ENCODE measurements at places on chromosomes 12 and 14.

DNA sequence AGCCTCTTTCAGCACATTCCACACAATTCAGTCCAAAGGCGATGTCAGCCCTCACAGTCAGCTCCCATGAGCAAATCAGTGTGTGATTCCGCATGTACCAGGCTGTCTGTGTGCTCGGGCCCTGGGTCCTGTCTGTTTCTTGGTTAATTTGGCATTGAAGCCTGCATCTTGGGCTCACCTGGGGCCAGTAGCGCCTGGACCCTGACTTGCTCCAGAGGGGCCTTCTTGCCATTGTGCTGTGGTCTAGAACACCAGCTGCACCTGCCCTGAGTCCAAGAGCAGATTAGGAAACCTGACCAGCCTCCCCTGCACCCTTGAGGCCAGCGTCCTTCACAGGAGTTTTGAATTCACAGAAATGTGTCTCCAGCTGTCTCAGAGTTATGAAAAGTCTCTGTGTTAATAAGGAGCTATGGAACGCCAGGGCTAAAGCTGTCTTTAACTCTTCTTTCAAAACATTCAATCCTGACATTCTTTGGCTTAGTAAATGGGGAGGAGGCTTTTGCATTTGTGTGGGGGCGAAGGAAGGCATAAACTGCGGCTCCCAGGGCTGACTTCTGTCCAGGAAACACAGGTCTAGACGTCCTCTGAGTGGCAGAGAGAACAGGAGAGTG lies 102.2 kb downstream of the ARF6 start:
- DNase-seq: no peak

DNA sequence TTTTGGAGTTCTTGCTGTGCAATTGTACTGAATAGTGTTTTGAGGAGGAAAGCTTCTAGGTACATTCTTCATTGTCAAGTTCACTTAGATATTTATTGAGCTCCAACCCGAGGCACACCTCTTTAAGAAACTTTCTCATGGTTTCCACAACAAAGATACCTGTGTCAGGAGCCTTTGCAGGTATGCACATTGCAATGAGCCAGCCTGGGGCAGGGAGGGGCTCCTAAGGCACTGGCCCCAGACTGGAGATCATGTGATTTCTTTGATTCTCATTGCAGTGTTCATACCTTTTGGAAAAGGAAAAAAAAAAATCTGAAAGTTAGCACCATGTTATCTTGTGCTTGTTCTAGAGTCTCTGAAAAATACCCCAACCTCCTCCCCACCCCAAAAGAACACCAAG lies 80.3 kb downstream of the PRMT8 start:
- DNase-seq: no peak

GRCh38 chr12:24379433-24379832 lies 430.0 kb upstream of the SOX5 start:
- no peak for DNase-seq

DNA sequence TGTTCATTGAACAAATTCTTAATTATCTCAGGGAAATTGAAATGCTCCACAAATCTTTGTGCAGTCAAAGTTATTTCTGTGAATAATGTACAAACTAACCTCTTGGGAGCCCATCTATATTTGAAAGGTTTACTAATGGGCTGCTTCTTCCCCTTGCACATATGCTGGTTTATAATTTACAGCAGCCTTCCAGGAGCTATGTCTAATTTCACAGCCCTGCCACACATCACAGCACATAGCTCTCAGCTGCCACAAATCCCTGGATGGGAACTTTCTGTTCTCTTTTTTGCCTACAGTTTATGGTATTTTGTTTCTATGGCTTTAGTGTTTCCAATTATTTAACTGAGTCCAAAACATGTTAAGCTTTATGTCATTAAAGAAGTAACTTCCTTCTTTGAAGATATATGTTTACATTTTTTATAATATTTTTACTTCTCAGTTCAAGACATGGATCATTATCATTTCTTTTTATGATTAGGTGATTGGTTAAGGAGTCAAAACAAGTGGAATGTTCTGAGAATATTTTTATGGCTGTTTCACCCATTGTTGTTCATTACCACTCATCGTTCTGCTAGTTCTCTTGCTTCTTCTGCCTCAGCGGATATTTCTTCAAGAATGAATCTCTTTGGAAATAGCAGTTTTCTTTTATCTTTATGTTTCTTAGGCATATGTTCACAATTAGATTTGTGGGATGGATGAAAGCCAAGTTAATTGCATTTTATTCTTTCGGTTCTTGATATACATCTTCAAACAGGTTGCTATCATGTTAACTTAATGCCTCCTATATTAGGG lies 475.6 kb upstream of the MIS18BP1 start:
- no peak for DNase-seq

DNA sequence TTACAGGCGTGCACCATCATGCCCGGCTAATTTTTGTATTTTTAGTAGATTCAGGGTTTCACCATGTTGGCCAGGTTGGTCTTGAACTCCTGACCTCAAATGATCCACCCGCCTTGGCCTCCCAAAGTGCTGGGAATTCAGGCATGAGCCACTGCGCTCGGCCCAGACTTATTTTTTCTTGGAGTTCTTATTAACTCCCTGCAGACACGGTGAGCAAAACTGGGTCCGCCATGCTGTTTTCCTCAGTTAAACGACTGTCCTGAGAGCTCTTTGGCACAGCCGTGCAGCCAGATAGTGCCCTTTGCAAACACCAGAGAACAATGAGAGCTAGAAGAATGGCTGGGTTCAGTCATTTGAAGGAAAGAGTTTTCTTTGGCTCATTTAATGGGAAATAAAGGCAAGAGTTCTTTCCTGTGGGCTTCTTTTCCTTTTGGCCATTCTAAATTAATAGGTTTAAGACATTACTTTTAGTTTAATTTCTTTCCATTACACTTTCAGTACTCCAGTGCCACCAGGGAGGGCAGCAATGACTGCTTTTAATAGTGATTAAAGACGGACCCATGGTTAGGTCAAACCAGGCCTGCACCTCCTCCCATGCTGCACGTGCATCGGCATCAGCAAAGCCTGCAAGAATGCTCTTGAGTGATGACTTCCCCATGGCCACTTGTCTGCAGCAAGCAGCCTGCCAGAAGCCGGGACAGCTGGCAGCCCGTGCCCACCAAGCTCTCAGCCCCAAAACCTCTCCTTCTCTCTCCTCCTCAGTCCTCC lies 60.7 kb downstream of the VCPKMT start:
- no peak for DNase-seq

- DNase-seq: no peak
Measured at GRCh38 chr12:116161588-116161987, 115.9 kb downstream of the MED13L start.

DNA sequence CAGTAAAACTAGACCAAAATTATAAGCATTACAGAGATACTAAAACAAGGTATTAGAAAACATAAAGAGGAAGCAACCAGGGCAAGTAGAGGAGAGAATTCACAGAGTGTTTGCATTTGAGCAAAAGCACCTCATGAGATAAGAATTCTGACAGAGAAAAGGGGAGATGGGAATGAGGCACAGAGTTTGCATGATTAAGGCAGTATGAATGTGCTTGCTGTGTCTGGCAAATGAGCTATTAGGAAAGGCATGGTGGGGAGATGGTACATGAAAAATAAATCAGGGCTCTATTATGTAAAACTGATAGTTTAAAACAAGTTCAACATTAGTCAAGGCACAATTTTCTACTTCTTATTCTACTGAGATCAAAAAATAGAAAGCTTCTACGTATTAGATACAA lies 23.1 kb downstream of the GARIN6 start:
- no peak for DNase-seq

DNA sequence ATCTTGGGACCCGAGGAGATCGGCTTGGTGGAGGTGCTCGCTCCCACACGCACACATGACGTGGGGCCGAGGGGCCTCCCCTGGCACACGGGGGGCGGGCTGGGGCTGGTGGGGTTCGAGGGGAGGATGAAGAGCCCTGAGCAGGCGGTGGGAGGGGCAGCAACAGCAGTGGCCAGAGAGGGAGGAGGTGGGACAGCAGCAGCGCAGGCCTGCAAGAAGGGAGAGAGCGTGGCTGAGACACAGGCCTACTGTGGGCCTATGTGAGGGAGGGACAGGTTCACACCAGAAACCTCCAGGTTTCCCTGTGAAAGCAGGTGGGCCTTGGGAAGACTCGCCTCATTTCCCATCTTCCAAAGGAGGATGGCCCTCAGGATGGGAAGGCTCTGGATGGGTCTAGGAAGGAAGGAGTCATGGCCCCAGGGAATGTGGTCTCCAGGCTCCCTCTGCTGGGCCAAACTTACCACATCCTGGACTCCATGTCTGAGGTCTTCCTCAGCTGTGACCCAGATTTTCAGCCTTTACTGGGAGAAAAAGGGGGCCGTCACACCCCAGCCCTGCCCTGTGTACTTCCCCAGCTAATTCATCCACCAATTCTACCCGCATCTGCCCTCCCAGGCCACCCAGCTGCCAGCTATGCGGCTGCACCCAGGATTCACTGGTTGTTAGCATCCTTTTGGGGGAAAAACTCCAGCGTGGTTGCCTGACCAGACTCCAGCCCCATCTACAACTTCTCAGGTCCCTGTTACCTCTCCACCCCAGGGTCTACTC lies 2.8 kb downstream of the PIANP start:
- DNase-seq: peak; percentile 75

- DNase-seq: no peak
Measured at GRCh38 chr14:75469164-75469563, 41.3 kb downstream of the JDP2 start.

DNA sequence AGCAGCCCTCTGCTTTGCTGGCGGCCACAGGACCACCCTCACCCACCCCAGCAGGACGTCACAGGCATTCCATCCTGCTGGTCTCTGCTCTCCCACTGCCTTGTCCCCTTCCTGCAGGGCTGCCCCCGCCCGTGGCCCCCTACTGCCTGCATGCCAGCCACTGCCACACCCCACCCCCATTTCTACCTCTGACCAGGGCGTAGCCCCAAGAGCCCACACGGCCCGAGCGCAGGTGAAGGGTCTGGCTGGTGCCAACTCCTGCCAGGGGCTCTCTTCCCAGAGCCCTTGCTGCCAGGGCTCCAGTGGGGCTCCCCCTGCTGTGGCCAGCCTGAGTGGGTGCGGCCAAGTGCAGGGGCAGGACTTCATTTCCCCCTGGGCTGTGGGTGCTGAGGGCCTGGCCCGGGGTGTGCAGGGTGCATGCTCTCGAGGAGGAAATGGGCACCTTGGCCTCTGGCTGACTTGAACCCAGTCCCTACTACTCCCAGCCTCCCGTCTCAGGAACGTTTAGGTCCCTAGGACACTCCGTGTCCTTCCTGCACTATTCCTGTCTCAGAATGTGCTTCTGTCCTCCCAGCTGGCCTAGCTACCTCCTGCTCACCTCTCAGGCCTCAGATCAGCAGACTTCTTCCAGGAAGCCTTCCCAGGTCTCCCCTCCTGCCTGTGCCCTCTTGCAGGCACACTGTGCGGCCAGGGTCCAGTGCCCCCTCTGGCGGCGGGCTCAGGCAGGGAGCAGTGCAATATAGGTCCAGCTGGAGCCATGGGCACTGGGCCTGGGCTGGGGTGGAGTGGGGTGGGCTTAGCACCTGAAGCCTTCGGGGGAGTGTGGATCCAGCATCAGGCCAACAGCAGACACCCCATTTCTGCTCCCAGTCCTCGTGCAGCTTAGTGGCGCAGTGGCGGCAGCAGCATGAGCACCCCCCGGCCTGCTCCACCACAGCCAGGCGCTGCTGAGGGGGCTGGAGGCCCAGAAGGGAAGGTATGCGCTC lies 1.4 kb downstream of the LBHD2 start:
- peak; percentile 37 for DNase-seq

GRCh38 chr14:31933716-31934115 lies 143.4 kb upstream of the ARHGAP5 start:
- no peak for DNase-seq

DNA sequence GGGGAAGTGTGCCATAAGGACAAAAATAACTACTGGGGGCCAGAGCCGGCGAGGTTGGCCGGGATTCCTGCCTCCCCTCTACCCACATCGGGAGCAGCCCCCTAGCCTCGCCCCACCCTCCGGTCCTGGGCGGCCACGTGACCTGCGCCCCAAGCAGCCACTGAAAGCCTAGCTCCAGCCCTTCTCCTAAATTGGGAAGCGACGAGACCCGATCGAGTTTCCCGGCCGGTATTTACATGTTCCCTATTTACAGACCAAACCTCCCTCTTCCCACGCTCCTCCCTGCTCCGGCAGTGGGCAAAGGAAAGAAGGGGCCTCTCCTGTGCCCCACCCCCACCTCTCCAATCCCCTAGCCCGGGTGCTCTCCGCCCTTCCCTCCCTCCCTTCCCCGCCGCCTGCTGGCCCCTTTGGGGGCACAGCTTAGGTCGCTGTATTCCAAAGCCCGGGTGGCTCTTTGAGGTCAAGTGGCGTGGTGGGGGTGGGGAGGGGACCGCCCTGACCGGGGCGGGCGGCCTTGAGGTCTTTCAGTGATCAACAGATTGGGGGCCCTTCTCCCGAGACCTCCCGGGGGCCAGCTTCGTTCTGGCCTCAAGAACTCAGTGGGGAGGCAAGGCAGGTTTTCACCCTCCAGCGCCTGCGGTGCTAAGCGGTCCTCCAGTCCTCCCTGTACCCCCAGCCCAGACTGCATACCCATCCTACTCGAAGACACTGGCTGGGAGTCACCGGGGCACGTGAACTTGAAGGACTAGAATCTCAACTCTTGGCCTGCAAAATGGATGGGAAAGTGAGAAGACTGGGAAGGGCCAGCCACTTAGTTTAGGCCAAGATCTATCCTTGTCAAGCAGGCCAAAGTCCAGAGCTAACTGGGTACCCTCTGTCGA lies 6.3 kb upstream of the CTDSP2 start:
- no peak for DNase-seq

DNA sequence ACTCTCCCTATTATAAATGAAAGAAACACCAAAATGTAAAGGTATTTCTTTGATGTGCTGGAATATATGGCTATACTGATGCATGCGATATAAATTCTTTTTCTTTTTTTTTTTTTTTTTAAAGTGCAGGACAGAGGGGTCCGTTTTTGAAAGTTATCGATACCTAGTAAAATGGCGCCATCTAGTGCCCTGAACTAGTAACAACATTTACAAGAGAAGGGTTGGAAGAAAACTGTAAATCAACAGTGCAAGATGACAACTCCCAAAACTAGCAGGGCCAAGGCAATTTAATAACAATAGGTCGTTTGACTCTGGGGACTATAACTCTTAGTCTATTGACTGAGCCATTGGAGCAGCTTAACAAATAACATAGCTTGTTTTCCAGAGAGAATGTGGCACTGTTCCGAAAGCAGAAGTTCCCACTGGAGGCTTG lies 137.7 kb downstream of the SPTSSA start:
- peak; percentile 52 for DNase-seq

DNA sequence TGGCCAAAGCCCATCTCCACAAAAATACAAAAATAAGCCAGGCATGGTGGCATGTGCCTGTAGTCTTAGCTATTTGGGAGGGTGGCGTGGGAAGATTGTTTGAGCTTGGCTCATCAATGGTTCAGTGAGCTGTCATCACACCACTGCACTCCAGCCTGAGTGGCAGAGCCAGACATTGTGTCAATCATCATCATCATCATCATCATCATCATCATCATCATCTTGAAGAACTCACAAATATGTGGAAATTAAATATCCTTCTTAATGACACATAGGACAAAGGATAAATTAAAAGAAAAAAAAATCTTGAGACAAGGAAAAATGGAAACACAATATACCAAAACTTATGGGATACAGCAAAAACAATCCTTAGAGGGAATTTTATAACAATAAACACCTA lies 132.5 kb downstream of the LRFN5 start:
- no peak for DNase-seq
